ENCODE measurements at places on chromosomes 13 and 19.

- H3K36me3 ChIP-seq, result no peaks in the 10 kb centered on the region
- H3K4me1 ChIP-seq, result no peaks in the 10 kb centered on the region
- H3K27ac ChIP-seq, result no peak overlapping the region
- no peak for DNase-seq
- H3K27me3 ChIP-seq, result no peaks in the 10 kb centered on the region
These were observed 23.5 kb downstream of the RHPN2 start for GRCh38 chr19:33040994-33041827.

DNA sequence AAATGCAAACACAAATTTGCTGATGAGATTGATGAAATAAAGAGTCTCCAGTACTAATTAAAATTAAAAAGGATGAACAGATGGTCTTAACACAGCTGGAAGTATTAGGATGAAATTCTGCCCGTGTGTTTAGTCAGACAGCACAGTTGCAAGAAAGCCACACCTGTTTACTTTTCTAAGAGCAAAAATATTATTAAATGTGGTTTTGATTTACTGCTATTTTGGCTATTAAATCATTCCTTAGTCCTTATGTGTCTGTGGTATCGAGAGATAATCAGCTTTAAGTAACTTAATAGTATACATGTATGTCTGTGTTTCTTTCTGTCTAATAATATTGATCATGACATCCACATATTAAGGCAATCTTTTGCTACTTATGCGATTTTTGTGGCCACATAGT is 494.9 kb downstream of the GPC6 start:
- no peak for DNase-seq
- no peak overlapping the region for H3K4me3 ChIP-seq
- H3K36me3 ChIP-seq, result no peaks in the 10 kb centered on the region
- H3K27me3 ChIP-seq, result no peaks in the 10 kb centered on the region

- H3K36me3 ChIP-seq, result no peaks in the 10 kb centered on the region
- H3K4me1 ChIP-seq, result no peaks in the 10 kb centered on the region
- H3K27ac ChIP-seq, result no peak overlapping the region
- no peak for DNase-seq
- H3K4me3 ChIP-seq, result no peak overlapping the region
These were observed 258.9 kb downstream of the PCDH20 start for GRCh38 chr13:61156753-61157152.

GRCh38 chr13:51057001-51057400 is 54.1 kb downstream of the C13orf42 start:
- no peak overlapping the region for H3K27ac ChIP-seq
- H3K4me1 ChIP-seq, result no peaks in the 10 kb centered on the region
- DNase-seq, result no peak
- H3K27me3 ChIP-seq, result no peaks in the 10 kb centered on the region
- H3K36me3 ChIP-seq, result no peaks in the 10 kb centered on the region

GRCh38 chr13:29136341-29136740 is 316.2 kb downstream of the MTUS2 start:
- H3K4me1 ChIP-seq, result no peaks in the 10 kb centered on the region
- no peak for DNase-seq
- no peak overlapping the region for H3K27ac ChIP-seq

GRCh38 chr13:32170841-32171240 is 139.3 kb downstream of the FRY start:
- H3K27ac ChIP-seq, result no peak overlapping the region
- H3K27me3 ChIP-seq, result no peaks in the 10 kb centered on the region
- no peaks in the 10 kb centered on the region for H3K4me1 ChIP-seq
- H3K4me3 ChIP-seq, result no peak overlapping the region
- peaks cover 4% of the 10 kb centered on the region for H3K36me3 ChIP-seq

GRCh38 chr19:35555301-35556005 is 8.0 kb downstream of the ATP4A start:
- no peak overlapping the region for H3K27ac ChIP-seq
- no peaks in the 10 kb centered on the region for H3K36me3 ChIP-seq
- H3K27me3 ChIP-seq, result peaks cover 31% of the 10 kb centered on the region
- H3K4me1 ChIP-seq, result peaks cover 13% of the 10 kb centered on the region

DNA sequence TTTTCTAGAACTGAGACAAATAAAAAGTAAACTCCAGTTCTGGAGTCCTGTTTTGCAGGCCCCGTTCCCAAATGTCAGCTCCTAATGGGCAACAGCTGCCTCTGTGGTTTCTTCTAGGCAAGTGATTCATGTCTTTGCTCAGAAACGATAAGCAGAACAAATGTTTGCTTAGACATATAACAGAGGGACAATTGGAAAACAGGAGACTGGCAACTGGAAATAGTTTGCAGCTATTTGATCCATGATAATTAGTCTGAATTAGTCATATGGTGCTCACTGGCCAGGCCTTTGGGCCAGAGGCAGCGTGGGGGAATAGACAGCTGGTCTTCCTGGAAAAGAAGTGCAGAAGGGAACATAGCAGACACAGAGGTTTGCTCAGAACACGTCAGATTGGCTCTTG is 29.2 kb upstream of the TSHZ3 start:
- no peak overlapping the region for H3K4me3 ChIP-seq
- no peaks in the 10 kb centered on the region for H3K36me3 ChIP-seq
- no peaks in the 10 kb centered on the region for H3K4me1 ChIP-seq

GRCh38 chr19:34979819-34980640 is 16.0 kb upstream of the ZNF792 start:
- H3K36me3 ChIP-seq, result no peaks in the 10 kb centered on the region
- no peaks in the 10 kb centered on the region for H3K27me3 ChIP-seq
- no peak overlapping the region for H3K4me3 ChIP-seq
- no peaks in the 10 kb centered on the region for H3K4me1 ChIP-seq
- H3K27ac ChIP-seq, result no peak overlapping the region

GRCh38 chr13:46552303-46552682 is 677 bp upstream of the LRCH1 start:
- no peaks in the 10 kb centered on the region for H3K27me3 ChIP-seq
- DNase-seq, result no peak
- H3K36me3 ChIP-seq, result no peaks in the 10 kb centered on the region
- peak overlapping the region; percentile 99 for H3K4me3 ChIP-seq

- peak overlapping the region; percentile 88 for H3K4me3 ChIP-seq
- peak overlapping the region; percentile 97 for H3K27ac ChIP-seq
- peaks cover 69% of the 10 kb centered on the region for H3K4me1 ChIP-seq
These were observed 2.0 kb upstream of the JUNB start for GRCh38 chr19:12789098-12789903.

DNA sequence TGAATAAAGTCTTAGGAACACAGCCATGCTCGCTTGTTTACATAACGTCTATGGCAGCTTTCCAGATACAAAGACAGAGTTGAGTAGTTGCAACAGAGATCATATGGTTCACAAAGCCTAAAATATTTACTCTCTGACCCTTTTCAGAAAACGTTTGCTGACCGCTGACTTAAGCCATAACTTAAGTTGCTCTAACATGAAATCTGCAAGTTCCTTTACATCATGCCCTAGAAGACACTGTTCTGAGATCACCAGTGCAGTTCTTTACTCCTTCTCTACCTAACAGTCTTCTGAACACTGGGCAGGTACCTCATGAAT is 166.4 kb downstream of the DCLK1 start:
- H3K4me1 ChIP-seq, result no peaks in the 10 kb centered on the region
- no peak overlapping the region for H3K27ac ChIP-seq
- no peaks in the 10 kb centered on the region for H3K36me3 ChIP-seq

Measured in suprapubic skin (tissue), 4 donors.